ENCODE measurements at places on chromosomes 2 and 18.

GRCh38 chr2:84799772-84800171 is 81.1 kb downstream of the TRABD2A start:
- no peak for DNase-seq

DNA sequence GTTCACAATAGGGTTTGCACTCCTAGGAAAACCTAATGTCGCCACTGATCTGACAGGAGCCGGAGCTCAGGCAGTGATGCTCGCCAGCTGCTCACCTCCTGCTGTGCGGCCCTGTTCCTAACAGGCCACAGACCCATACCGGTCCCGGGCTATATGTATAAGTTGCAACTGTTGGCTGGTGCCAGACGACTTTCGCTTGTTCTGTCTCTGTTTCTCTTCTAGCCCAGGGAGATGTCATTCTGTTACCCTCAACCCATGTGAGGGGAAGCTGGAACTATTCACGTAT is 170.3 kb downstream of the BCL2 start:
- DNase-seq, result no peak

DNA sequence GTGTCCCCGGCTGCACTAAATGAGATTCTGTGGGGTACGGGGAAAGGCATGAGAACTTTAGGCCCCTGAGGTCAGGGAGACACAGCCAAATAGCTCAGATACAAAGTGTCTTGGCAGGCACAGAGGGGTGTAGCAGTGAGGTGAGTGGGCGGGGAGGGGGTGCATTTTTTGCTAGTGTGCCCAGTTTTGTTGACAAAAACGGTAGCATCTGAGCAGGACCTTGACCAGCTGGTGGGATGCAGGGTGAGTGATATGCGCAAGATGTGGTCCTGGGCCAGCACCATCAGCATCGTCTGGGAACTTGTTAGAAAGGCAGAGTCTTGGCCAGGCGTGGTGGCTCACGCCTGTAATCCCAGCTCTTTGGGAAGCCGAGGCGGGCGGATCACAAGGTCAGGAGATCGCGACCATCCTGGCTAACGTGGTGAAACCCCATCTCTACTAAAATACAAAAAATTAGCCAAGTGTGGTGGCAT is 127.3 kb upstream of the LGALSL start:
- DNase-seq, result no peak

DNA sequence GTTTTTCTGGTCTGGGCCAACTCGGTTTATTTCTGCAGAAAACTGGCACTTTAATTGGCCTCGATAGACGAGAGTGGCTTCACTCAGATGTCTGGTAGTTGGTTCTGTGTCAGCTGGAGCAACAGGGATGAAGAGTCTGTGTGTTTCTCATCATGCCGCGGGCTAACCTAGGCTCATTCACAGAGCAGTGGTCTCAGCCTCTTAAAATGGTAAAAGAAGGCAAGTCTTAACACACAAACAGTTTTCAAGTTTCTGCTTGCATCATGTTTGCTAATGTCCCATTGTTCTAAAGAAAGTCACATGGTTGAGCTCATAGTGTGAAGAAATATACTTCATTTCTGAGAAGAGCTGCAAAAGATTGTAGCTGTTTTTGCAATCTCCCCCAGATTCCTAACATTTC is 37.5 kb upstream of the ANXA4 start:
- no peak for DNase-seq

- DNase-seq, result no peak
Measured at GRCh38 chr18:5476961-5477800, 66.6 kb downstream of the EPB41L3 start.

DNA sequence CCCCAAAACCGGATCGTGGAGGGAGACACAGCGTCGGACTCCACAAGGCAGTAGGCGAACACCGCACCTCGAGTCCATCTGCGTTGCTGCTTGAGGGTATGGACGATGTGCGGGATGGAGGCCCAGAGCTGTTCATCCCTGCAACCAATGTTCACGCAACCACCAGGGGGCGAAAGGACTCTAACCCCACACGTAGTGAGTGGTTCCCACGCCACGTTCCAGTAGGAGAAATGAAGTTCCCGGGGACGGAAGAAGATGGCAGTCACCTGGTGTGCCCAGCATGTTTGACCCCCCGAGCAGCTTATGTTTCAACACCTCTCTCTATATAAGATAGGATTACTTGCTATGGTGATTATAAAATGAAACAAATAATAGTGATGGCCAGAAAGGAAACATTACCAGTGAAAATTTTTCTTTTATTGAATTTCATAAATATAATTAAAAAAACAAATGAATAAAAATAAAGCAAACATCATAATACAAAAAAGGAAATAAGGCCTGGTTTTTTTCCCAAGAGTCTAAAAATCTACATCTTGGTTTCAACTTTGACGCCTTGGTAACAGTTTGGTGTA is 184.3 kb downstream of the SH3BP4 start:
- DNase-seq, result peak; percentile 64
